ENCODE measurements at places on chromosomes 2 and 18. TPM values are rescaled to one million over a fixed set of nuclear protein-coding genes. Genes with fewer than 3 reads are reported as not detected.

STAT4 gene
- polyA plus RNA-seq, result 69.7 TPM

FAP gene
- polyA plus RNA-seq, result not detected

GAD1 gene
- not detected for polyA plus RNA-seq

MROH2A gene
- polyA plus RNA-seq, result not detected

CIDEA gene
- polyA plus RNA-seq, result not detected

POLR1A gene
- polyA plus RNA-seq, result 3.6 TPM

ABCG5 gene
- not detected for polyA plus RNA-seq

WIPF1 gene
- 79.2 TPM for polyA plus RNA-seq

TUBA3E gene
- polyA plus RNA-seq, result not detected

DNA sequence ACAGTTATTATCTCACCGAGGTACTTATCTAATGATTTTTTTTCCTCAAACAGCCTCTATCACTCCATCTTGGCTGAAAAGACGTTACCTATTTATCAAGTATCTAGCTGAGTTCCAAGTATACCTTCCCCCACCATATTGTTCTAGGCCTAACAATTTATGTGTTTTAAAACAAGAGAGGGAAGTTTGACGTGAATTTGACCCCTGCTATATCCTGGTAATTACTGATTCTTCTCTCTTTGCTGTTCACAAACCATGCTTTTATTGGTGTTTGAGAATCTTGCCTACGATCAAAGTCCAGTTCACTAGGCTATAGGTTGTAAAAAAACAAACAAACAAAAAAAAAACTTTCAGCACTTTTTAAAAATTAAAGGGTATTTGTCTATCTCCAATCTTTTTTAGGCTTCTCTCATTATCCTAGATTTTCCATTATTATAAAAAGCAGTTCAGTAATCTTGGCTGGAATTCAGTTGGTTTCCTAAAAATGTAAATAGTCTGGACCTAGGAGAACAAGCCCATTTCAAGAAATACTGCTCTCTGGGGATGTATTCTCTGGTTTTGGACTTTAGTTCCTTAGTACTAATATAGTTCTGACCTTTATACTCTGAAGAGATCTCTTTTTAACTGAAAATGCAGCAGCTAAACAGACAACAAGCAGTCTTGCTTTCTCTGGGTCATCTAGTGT is 505.4 kb downstream of the CPS1 start:
- H3K4me1 ChIP-seq, result no peaks in the 10 kb centered on the region
- H3K27ac ChIP-seq, result no peak overlapping the region
- H3K4me3 ChIP-seq, result no peak overlapping the region
- no peak for DNase-seq
- H3K36me3 ChIP-seq, result no peaks in the 10 kb centered on the region

- no peaks in the 10 kb centered on the region for H3K27me3 ChIP-seq
- H3K27ac ChIP-seq, result peak overlapping the region; percentile 83
- H3K4me3 ChIP-seq, result peak overlapping the region; percentile 94
- no peaks in the 10 kb centered on the region for H3K36me3 ChIP-seq
Observed at GRCh38 chr2:54558188-54559005, 102.3 kb downstream of the SPTBN1 start.

GRCh38 chr2:172350839-172351479 is 76.4 kb upstream of the ITGA6 start:
- DNase-seq, result no peak
- H3K4me3 ChIP-seq, result no peak overlapping the region
- H3K27ac ChIP-seq, result no peak overlapping the region
- H3K4me1 ChIP-seq, result no peaks in the 10 kb centered on the region
- H3K27me3 ChIP-seq, result no peaks in the 10 kb centered on the region

DNA sequence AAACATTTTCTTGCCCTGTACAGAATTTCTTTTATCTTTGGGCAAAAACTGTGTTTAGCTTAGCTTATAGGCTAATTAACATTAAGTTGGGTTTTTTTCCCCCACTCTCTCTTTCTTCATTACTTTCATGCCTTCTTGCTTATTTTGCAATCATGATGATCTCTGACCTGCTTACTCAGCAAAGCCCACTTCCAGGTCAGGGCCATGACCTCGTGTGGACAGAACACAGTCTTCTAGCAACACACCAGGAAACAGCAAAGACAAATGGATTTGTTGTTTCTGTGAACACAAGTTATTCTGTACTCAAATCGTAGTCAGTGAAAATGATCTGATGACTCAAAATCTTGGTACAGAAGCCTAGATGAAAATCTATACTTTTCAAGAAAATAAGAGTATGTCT is 60.7 kb downstream of the SPATS2L start:
- H3K27ac ChIP-seq, result no peak overlapping the region
- H3K4me3 ChIP-seq, result no peak overlapping the region
- H3K4me1 ChIP-seq, result no peaks in the 10 kb centered on the region
- H3K27me3 ChIP-seq, result no peaks in the 10 kb centered on the region
- no peaks in the 10 kb centered on the region for H3K36me3 ChIP-seq

GRCh38 chr2:105521176-105521575 is 122.3 kb upstream of the FHL2 start:
- no peak for DNase-seq
- H3K36me3 ChIP-seq, result no peaks in the 10 kb centered on the region
- H3K4me1 ChIP-seq, result no peaks in the 10 kb centered on the region

GRCh38 chr2:151616760-151617339 is 117.4 kb downstream of the NEB start:
- H3K27ac ChIP-seq, result no peak overlapping the region
- no peak overlapping the region for H3K4me3 ChIP-seq

DNA sequence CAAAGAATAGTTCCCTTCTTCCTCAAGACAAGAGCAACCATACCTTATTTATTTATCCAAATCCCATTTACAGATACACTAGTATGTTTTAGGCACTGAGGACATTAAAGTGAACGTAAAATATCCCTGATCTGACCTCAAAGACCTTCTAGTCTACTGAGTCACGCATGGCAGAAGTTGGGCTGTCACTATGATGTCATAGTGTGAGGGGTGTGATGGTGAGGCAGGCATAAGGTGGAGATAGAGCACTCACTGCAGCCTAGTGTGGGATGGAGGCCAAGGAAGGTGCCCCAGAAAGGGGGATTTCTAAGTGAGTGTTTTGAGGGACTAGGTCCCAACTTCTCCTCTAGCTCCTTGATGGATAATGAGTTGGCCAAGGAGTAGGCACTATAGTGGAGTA is 249.5 kb upstream of the SKOR2 start:
- H3K4me1 ChIP-seq, result no peaks in the 10 kb centered on the region
- no peak overlapping the region for H3K4me3 ChIP-seq
- DNase-seq, result no peak
- no peaks in the 10 kb centered on the region for H3K36me3 ChIP-seq
- no peaks in the 10 kb centered on the region for H3K27me3 ChIP-seq

GRCh38 chr2:65481961-65482360 is 49.6 kb upstream of the SPRED2 start:
- H3K4me3 ChIP-seq, result no peak overlapping the region
- no peak for DNase-seq
- H3K36me3 ChIP-seq, result no peaks in the 10 kb centered on the region
- no peaks in the 10 kb centered on the region for H3K4me1 ChIP-seq
- no peaks in the 10 kb centered on the region for H3K27me3 ChIP-seq

DNA sequence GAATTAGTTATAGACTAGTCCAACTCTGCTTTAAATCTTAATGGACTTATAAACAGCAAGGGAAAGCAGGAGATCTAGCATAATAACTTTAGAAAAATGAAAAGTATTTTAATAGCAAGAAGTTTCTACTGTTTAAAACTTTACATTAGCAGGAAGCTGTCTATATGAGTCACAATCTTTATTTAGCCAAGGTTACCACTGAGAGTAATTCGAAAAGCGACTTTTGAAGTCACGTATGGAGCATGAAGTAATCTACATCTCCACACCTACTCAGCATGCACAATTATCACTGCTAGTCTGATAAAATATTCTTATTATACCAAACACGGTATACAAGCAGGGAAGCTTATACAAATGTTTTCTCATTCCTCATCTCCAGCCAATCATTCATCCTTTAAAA is 515.4 kb upstream of the SOX11 start:
- H3K27ac ChIP-seq, result no peak overlapping the region
- H3K4me1 ChIP-seq, result no peaks in the 10 kb centered on the region
- no peak for DNase-seq
- H3K4me3 ChIP-seq, result no peak overlapping the region
- no peaks in the 10 kb centered on the region for H3K36me3 ChIP-seq
- no peaks in the 10 kb centered on the region for H3K27me3 ChIP-seq

DNA sequence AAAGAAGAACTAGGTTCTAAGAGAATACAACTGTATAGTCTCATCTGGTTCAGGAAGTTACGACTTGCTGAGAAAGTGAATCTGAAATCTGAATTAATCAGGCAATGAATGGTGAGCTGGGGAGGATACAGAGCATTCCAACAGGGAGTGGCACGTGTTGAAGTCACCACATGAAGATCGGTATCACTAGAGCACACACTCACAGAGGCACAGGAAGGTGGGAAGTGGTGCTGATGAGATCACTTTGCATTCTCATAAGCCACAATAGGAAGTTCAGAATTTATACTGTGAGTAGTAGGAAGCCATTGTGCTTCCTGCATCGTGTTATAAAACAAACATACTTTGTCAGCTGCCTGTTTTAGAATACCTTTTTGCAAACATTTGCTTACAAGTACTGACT is 615.0 kb upstream of the DDX18 start:
- no peaks in the 10 kb centered on the region for H3K27me3 ChIP-seq
- no peaks in the 10 kb centered on the region for H3K36me3 ChIP-seq
- no peaks in the 10 kb centered on the region for H3K4me1 ChIP-seq
- H3K27ac ChIP-seq, result no peak overlapping the region
- H3K4me3 ChIP-seq, result no peak overlapping the region

DNA sequence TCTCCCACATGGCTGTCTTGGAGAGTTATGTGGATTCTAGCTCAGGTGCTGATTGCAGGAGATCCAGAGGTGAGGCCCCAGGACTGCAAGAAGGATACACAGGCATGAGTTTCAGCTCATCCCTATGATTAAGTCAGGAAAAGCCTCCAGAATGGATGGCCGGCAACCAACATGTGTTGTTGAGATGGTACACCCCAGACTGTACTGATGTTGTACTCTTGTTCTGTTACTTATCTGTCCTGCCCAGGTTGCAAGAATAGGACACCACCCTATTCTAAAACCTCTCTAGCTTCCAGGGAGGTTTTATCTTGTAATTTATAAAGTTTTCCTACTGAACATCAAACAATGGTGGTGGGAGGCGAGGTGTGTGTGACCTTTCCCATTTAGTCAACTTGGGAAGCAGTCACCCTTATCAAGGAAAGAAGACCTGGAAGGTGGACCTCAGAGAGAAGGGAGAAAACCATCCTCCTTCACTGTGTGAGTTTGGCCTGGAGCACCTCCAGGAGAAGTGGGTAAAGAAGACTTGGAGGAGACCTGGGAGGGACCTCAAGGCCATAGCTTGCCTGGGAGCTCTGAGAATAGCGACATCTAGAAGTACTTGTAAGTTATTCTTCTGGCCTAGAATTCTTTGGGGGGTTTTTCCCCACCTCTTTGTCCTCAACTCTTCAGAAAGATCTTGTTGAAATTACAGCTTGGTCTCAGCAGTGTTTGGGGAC is 8.6 kb downstream of the FAM124B start:
- no peak overlapping the region for H3K27ac ChIP-seq
- no peaks in the 10 kb centered on the region for H3K27me3 ChIP-seq
- H3K36me3 ChIP-seq, result no peaks in the 10 kb centered on the region
- no peak overlapping the region for H3K4me3 ChIP-seq
- H3K4me1 ChIP-seq, result no peaks in the 10 kb centered on the region
- DNase-seq, result no peak

DNA sequence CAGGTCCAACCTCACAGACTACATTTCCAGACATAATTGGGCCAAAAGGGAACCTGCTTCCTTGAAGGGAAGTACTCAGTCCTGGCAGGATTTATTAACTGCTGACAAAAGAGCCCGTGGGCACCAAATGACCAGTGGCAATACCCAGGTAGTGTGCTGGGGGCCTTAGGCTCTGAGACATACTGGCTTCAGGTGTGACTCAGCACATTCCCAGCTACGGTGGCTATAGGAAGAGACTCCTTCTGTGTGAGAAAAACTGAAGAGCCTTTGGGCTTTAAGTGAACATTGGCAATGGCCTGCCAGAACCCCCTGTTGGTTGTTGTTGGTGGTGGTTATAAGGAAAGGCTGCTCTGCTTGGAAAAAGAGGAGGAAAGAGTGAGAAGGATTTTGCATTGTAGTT is 401.8 kb downstream of the KCNJ3 start:
- no peak overlapping the region for H3K4me3 ChIP-seq
- no peaks in the 10 kb centered on the region for H3K27me3 ChIP-seq
- no peak overlapping the region for H3K27ac ChIP-seq
- no peaks in the 10 kb centered on the region for H3K4me1 ChIP-seq
- no peaks in the 10 kb centered on the region for H3K36me3 ChIP-seq
- DNase-seq, result no peak

DNA sequence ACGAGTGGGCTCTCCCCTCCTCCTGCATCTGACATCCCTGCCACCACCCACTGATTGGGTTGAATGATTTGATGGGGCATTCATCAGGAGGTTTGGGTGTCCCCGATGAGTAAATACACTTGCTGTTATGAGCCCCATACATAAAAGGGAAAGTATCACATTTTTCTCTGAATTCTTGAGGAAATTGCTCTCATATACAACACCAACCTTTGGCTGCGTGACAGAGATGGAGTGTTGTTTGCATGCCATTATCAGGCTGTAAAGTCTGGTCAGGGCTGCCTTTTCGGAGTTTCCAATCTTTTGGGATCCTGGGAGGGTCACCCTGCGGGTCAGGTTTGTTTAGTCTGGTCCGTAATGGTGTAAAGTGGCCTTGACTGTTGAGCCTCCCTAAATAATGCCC is 227.9 kb upstream of the SPRED2 start:
- no peak overlapping the region for H3K4me3 ChIP-seq
- H3K27me3 ChIP-seq, result peaks cover 6% of the 10 kb centered on the region
- no peaks in the 10 kb centered on the region for H3K4me1 ChIP-seq
- no peak overlapping the region for H3K27ac ChIP-seq
- H3K36me3 ChIP-seq, result no peaks in the 10 kb centered on the region

DNA sequence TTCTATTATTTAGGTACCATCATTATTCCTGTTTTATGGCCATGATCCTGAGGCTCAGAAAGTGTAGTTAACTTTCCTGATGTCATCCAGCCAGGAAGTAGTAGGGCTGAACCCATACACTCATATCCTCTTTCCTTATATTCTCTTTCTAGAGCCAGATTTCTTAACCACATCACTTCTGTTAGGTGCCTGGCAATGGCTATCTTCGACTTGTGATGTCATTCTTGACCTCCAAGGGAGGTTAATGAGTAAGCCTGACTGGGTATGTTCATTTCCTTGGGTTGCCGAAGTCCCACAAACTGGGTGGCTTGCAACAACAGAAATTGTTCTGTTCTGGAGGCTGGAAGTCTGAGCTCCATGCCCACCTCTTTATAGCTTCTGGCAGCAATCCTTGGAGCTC is 43.4 kb downstream of the ITGB6 start:
- H3K4me3 ChIP-seq, result no peak overlapping the region
- DNase-seq, result no peak
- H3K27ac ChIP-seq, result no peak overlapping the region
- peaks cover 3% of the 10 kb centered on the region for H3K27me3 ChIP-seq

- H3K27ac ChIP-seq, result no peak overlapping the region
- H3K27me3 ChIP-seq, result no peaks in the 10 kb centered on the region
- no peaks in the 10 kb centered on the region for H3K36me3 ChIP-seq
- H3K4me3 ChIP-seq, result no peak overlapping the region
- no peaks in the 10 kb centered on the region for H3K4me1 ChIP-seq
- no peak for DNase-seq
Observed at GRCh38 chr2:204825681-204826080, 280.4 kb downstream of the PARD3B start.

GRCh38 chr2:54954705-54955357 is 95.4 kb downstream of the RTN4 start:
- H3K27me3 ChIP-seq, result no peaks in the 10 kb centered on the region
- no peak overlapping the region for H3K4me3 ChIP-seq
- DNase-seq, result no peak
- H3K4me1 ChIP-seq, result no peaks in the 10 kb centered on the region
- no peaks in the 10 kb centered on the region for H3K36me3 ChIP-seq
- H3K27ac ChIP-seq, result no peak overlapping the region
